CD4-positive, alpha-beta T cell treated with Interleukin-17A for 4 hours (primary cell): ENCODE measurements at places on chromosomes 2 and 18.

DNA sequence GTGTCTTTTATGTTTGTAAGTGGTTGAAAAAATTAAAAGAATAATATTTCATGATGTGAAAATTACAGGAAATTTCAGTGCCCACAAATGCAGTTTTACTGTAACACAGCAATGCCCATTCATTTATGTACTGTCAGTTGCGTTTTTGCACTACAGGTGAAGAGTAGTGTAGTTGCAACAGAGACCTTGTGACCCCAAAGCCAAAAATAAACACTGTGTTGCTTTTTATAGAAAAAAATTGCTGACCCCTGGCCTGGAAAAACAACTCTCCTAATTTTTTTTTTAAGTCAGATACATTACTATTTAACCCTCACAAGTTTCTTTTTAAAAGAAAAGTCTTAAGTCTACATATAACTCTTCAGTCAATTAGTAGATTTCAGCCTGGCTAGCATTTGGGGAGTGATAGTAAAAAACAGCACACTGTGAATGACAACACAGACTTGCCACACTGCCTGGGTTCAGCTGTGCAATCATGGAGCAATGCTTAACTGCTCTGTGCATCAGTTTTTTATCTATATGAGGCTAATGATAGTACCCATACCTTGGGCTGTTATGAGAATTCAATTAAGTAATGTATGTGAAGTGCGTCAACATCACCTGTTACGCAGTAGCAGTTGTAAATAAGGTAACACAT lies 8.1 kb downstream of the KLHL14 start:
- no peak for DNase-seq

DNA sequence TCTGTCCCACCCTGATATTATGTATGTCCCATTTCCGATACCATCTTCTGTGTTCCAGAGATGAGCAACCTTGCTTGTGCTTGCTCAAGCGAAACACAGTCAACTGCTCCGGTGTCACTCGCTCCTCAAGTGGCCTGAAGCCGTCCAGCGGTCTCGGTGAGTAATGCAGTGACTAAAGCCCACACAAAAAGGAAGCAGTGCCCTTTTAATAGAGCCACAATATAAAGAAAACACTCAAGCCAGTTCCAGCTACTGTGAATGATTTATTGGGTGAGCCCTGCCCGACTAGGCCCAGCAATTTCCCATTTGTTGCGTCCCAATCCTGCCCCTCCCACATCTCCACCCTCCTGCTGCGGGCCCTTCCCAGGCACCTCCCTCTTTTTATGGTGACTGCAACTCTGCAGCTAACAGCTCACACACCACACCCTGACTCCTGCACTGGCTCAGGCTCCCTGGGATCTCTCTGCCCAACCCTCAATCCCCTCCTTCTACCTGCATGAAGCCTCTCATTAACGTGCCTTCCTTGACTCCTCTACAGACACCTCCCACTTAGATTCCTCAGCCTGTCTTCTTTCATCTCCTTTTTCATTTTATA lies 44.2 kb upstream of the DSC1 start:
- no peak for DNase-seq

- DNase-seq = no peak
These were observed 14.9 kb upstream of the PSME4 start for GRCh38 chr2:53985646-53986045.

- DNase-seq = no peak
These were observed 31.8 kb downstream of the DAPL1 start for GRCh38 chr2:158826965-158827364.

- no peak for DNase-seq
These were observed 367.6 kb upstream of the GYPC start for GRCh38 chr2:126288362-126288761.

- DNase-seq = no peak
These were observed 57.7 kb downstream of the RRM2 start for GRCh38 chr2:10180229-10180628.

GRCh38 chr2:19580830-19581229 lies 222.4 kb upstream of the OSR1 start:
- DNase-seq = no peak

GRCh38 chr2:98807221-98807620 lies 76.3 kb upstream of the MGAT4A start:
- peak; percentile 73 for DNase-seq

DNA sequence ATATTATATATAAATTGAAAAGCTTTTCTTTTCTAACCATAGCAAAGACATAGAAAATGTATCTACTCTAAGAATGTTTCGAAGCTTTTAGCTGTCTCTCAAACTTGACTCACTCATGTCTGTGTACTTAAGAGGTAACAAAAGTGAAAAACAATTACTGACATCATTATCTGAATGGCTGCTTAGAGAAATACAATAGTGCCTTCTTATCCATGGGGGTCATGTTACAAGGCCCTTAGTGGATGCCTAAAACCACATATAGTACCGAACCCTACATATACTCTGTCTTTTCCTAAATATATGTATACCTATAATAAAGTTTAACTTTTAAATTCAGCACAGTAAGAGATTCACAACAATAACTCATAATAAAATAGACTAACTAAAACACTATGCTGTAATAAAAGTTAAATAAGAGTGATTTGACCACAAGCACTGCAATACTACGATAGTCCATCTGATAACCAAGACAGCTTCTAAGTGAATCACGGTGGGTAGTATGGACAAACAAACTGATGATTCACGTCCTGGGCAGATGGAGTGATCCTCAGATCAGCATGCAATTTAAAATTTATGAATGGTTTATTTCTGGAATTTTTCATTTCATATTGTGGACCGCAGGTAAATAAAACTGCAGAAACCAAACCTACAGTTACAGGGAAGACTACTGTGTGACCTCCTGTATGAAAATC lies 246.2 kb downstream of the XIRP2 start:
- no peak for DNase-seq

DNA sequence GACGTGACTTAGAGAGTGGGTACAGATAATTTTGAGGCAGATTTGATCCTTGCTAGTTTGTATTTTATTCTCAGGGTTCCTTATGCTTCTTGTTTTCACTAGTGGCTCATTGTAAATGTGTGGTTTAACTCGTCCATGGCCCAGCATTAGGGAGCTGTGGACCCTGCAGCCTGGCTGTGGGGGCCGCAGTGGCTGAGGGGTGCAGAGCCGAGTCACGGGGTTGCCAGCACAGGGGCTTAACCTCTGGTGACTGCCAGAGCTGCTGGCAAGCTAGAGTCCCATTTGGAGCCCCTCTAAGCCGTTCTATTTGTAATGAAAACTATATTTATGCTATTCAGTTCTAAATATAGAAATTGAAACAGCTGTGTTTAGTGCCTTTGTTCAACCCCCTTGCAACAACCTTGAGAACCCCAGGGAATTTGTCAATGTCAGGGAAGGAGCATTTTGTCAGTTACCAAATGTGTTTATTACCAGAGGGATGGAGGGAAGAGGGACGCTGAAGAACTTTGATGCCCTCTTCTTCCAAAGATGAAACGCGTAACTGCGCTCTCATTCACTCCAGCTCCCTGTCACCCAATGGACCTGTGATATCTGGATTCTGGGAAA lies 269.9 kb downstream of the MYT1L start:
- no peak for DNase-seq

- no peak for DNase-seq
These were observed 232.7 kb downstream of the MBD2 start for GRCh38 chr18:53991805-53992204.
